CD4-positive, alpha-beta T cell treated with Interleukin-15 for 4 hours (primary cell): ENCODE measurements at places on chromosomes 16 and 17.

- no peak for DNase-seq
These were observed 1.5 kb upstream of the NEURL4 start for GRCh38 chr17:7330638-7331015.

DNA sequence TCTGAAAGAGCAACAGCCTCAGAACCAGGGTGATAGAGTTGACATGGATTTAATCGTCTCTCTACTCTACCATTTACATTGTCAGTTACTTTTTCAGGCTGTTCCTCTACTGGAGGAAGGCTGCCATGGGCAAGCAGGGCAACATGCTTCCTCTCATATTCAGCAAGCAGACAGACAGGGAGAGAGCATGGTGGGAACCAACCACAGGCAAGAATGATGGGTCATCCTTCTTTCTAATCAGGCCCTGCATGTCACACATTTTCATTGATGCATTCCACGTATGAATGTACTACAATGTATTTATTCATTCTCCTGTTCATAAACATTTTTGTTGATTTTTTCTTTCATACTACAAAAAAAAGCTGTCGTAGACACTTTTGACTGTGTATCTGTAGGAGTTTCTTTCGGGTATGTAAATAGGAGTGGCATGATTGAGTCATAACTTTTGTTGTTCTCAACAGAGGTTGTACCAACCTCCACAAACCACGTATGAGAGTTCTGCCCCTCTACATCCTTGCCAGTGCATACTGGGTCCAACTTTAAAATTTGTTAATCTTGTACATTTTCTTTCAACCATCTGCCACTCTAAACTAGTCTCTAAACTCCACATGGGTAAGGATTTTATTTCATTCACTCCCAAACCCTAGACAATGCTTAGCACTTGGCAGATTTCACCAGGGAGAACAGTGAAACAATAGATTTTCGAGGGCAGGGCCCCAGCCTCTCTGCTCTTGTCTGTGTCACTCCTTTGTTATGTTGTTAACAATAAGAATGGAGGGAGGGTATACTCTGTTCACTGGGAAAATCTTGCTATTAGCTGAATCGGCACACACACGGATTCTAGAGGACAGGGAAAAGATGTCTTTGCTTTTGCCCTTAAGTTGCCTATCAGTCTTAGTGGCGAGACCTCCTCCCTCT is 58.7 kb downstream of the CMC2 start:
- DNase-seq, result no peak

DNA sequence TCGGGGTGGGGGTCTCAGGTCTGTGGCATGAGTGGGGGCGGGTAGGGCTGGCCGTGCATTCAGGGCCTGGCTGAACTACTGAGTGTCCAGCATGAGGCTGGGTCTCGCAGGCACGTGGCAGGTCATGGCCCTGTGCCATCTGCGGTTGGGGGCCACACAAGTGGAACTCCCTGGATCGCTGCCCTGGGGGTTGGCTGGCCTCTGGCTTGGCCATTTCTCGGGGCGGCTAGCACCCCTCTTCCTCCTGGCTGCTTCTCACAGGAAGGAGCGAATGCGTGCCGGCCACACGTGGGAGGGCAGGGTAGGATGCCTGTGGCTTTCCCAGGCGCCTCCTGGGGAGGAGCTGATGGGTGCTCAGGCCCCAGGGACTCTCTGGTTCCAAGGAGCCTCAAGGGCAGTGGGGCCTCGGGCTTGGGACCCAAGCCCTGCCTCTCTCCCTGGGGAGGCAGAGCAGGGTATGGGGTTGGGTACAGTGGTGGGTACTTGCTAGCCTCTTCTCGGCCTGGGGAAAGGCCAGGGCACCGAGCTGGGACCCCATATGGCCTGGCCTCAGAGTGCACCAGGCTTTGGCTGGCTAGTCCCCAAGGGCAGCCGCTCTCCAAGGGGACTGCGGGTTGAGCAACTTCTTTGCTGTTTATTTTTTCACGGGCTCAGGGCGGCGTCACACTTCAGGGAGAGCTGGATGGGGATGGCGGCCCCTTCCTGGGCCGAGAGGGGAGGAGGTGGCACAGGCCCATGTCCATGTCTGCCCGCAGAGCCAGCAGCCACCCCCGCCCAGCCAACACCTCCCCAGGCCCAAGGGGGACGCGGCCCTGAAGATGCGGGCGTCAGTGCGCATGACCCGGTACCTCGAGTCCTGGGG is 37.5 kb downstream of the ADCY7 start:
- DNase-seq, result no peak

- no peak for DNase-seq
These were observed 601 bp downstream of the CDH15 start for GRCh38 chr16:89172171-89172527.

- no peak for DNase-seq
These were observed 400 bp upstream of the CEP112 start for GRCh38 chr17:66192378-66192687.

DNA sequence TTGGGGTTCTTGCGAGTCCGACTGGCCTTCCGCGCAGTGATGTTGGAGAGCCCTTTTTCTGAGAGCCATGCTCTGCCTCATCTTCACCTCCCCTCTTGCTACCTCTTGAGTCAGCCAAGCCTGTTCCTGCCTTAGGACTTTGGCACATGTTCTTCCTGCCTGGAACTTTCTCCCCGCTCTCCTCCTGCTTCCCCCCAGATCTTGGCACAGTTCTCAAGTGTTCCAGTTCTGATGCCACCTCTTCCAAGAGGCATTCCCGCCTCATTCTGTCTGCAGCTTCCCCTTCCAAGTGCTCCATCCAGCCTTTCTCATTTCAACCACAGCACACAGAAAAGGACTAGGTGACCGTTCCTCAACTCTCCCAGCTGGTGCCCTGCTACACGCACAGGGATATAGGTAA is 7.7 kb downstream of the AKAP1 start:
- no peak for DNase-seq

DNA sequence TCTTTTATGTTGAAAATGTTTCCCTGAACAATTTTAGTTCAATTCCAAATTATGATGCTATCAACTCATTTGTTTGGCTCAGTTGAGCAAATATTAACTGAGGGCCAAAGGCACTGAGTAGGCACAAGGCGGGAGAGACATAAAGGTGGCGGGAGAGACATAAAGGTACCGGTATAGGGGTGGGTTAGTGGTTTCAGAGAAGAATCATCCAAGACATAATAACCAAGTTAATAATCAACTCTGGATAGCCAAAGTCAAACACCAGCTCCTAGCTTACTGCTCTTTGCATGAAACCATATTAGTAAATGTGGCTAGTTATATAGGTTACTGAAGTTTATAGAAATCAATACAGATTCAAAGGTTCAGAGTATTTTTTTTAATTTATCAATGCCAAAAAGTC is 91.7 kb downstream of the RPGRIP1L start:
- no peak for DNase-seq
